Activated CD4-positive, alpha-beta T cell treated with anti-CD3 and anti-CD28 coated beads, Interleukin-2, amount 50 U/mL, for 24 hours (primary cell): ENCODE measurements at places on chromosomes 3 and 15.

- no peak for DNase-seq
These were observed 1.9 kb upstream of the CHST14 start for GRCh38 chr15:40468898-40469331.

DNA sequence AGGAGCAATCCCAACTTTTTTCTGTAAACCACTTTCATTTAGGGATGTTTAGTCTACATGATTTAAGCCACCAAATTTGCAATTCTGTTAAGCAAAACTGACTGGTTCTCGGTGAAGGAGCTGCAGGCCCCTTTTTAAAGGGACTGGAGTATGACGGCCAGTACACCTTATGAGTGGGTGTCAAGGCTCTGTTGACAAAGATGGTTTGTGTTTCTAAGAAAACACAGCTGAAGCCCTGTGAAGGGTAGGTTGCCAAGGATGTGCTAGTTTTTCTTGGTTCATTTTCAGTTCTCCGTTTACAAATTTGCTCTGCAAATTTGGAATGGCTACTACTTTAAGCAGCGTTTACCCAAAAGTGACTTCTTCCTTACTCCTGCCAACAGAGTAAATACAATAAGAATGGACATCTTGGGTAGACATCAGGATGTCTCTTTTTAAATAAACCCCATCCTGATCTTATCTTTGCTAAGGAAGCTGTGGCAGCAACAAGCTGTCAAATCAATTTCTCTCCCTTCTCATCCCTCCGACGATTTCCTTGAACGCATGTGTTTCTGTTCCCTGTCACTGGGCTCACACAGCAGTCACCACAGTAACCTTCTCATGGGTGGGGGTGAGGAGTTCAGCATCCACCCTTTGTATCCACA, 58.2 kb upstream of the CMTM8 start:
- DNase-seq: no peak

DNA sequence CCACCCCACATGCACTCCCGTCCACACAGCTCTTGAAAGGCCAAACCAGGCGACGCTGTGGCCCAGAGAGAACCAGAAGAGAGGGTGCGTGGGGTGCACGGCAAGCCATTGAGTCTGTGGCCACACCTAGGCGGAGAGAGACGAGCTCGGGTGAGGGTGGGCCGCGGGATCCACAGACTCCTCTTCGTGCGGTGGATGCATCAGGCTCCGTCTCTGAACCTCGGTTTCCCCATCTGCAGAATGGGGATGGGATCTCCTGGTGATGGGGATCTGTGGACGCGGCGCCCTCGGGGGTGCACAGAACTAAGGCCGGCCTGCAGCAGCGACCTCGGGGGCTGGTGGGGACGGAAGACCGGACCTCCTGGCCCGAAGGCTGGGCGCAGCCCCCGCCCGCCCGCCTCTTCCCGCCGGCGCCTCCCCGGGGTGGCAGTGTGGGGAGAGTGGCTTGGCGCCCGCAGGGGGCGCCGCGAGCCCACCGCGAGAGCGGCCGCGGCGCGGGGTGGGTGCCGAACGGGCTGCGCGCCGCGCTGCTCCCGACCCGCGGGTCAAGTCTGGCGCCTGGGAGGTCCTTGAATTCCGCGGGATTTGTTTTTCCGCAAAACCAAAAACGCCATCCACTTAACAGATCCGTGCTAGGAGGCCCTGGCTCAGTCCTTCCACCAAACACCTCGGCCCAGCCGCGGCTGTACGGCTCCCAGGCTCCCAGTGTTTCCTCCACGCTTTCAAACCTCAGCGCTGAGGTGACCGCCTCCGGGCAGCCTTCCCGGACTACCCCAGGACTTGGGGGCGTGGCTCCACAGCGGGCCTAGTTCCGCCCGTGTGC, 13.2 kb upstream of the ADPGK start:
- peak; percentile 16 for DNase-seq

DNA sequence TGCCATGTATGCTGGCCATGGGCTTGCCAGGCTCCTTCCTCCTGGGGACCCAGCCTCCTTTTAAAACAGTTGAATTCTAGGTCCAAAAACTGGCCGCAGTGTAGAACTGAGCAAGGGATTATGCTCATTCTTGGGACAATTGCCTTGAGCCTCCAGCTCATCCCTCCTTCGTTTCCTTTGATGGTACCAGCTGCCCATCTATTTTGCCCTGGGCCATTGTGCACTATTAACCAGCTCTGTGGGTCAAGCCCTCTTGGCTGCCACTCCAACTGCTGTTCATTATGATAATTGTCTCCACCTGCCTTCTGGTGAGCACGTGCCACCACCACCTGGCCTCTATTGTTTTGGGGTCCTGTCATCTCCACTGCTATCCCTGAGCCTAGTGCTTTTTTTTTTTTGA, 75.8 kb upstream of the SYN2 start:
- DNase-seq: no peak

- no peak for DNase-seq
These were observed 27.5 kb upstream of the CORO2B start for GRCh38 chr15:68551296-68551635.

GRCh38 chr3:10772271-10773161, 43.5 kb upstream of the SLC6A11 start:
- DNase-seq: no peak

- DNase-seq: no peak
These were observed 29.2 kb upstream of the SFMBT1 start for GRCh38 chr3:53074761-53075742.

DNA sequence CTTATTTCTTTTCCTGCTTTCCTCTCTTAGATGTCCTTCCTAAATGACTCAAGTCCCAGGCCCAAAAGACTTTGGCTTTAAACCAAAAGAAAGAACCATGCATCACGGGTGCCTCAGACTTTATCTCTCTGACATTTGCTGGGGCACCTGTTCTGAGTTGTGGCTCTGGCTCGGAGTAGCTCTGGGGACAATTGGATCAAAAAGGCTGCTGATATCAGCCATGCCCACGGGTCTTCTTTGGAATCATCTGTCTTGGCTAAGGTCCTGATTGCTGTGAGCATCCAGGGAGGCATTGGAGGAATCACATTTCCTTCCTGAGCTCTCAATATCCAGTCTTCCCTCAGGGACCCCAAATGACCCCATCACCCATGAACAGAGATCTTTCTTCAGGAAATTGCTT, 59.9 kb downstream of the CLSTN2 start:
- DNase-seq: no peak

DNA sequence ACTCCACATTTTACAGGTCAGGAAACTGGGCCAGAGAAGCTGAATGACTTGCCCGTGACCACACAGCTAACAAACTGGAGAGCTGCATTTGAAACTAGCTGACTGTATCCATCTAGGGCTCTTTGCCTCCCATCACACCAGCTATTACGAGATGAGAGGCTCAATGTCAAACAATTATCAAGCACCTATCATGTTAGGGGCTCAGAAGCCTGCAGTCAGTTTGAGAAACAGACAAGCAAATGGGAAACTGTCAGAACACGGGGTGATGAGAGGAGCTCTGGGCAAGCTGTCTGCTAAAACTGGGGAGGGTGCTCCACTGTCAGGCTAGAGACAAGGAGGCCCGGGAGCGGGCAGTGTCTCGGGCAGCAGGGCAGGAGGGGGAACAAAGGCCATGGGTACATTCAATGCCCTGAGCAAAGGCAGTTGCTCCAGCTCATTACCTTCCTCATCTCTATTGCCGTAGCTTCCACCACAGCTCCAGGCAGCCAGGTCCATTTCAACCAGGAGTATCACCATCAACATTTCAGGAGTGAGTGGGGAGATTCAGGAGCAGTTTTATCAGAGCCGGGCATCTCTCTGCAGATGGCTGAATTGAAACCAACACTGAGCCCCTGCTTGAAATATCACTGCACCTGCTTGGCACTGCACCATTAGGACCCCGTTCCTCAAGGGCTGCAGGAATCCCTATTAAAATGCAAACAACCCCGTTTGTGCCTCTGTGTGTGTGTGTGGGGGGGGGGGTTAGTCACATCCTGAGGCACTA, 122.6 kb downstream of the RAB11A start:
- no peak for DNase-seq

- no peak for DNase-seq
These were observed 8.6 kb downstream of the TLR9 start for GRCh38 chr3:52216585-52217408.

GRCh38 chr15:63985221-63986184, 60.8 kb downstream of the DAPK2 start:
- DNase-seq: no peak

GRCh38 chr3:49871531-49872153, 1.9 kb upstream of the CAMKV start:
- no peak for DNase-seq

DNA sequence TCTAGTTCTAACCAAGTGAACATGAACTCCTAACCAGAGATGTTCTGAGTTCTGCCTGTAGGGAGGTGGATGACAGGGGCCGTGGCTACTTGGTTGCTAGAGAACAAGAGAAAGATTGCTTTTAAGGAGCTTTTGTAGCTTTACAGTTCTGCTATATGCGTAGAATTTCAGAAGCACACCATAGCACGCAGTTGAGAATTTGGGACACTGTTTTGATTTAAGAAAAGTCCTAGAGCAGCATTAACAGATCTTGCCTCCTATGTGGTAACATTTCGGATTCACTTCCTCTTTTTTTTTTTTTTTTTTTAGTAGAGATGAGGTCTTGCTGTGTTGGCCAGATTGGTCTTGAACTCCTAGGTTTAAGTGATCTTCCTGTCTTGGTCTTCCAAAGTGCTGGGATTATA, 181.7 kb downstream of the TCF12 start:
- DNase-seq: no peak

GRCh38 chr3:129623447-129624118, 17.1 kb upstream of the PLXND1 start:
- no peak for DNase-seq

DNA sequence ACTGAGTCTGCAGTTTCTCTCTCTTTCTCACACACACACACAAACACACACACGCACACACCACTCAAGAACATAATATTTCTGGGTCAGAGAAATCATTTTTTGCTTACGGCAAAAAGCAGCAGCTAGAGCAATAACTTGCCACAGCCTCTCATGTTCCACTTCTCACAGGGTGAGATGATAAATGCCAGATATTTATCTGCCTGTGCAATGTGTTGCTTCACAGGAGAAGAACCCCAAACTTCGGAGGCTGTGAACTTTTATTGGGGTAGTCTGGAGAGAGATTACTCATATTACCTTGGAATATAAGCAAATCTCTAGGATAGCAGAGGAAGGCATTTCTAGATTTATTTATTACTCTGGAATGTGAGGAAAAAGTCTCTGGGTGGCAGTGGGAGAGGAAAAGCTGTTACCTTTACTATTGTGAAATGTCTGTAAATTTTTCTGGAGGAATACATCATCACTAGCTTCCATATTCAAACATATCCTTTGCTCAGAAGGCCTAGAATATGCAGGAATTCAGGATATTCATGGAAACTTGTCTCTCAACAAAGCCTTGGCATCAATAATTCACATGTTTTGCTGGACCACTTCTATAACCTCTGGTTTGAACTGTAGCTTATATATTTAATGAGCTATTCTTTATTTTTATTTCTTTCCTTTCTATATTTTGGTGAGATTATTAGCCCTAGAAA, 369.2 kb downstream of the NSUN3 start:
- DNase-seq: no peak

DNA sequence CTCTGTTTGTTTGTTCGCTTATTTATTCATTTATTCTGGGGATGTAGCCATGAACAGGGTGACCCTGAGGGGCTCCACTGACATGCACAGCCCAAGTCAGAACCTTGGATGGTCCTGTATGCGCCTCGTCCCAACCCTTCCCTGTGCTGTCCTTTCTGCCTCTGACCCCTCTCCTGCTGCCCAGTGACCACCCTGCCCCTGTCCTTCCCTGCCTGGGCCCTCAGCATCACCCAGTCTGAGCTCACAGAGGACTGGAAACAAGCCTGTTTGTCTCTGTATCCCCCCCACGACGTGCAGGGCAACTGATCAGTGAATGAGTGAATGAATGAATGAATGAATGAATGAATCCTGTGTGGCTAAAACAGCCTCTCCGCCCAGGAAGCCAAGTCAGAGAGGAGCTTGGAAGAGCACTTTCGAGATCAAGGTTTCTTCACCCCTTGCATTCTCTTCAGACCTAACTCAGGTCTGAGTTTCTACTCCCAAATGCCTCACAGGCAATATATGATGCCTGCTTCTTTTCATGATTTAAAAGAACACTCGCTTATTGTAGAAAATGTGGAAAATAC, 157.7 kb downstream of the SMAD6 start:
- no peak for DNase-seq
